ENCODE measurements at places on chromosomes 16 and 17.

DNA sequence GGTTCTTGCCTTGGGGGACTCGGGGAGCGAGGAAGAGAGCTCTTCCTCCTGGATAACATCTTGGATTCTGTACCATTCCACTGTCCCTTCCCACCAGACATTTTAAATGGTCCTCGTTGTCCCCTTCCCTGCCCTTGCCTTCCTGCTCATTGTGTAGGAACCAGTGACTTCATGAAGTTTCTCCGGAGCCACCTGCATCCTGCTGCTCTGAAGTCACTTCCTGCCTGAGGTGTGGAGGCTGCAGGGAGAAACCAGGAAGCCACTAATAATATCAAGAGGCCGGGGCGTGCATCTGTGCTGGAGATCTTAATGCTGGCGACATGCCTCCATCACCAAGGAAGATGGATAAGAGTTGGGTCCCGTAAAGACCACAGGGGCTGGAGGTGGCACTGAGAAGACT is 6.2 kb upstream of the SLC16A13 start:
- DNase-seq, result no peak

DNA sequence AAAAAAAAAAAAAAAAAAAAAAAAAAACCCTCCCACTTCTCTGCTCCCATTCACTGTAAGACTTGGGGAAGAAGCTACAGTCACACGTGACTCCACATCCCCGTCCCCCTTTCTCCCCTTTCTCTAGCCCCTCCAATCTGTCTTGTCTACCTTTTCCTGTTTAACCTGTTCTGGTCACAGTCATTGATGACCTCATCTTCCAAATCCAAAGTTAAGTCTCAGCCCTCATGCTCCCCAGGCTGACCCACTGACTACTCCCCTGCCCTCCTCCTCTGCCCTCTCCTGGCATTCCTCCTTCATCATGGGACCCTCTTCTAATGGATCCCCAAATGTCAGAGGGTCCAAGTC is 1.6 kb upstream of the CDH5 start:
- no peak for DNase-seq

GRCh38 chr17:37725601-37726146 is 19.2 kb downstream of the HNF1B start:
- no peak for DNase-seq

DNA sequence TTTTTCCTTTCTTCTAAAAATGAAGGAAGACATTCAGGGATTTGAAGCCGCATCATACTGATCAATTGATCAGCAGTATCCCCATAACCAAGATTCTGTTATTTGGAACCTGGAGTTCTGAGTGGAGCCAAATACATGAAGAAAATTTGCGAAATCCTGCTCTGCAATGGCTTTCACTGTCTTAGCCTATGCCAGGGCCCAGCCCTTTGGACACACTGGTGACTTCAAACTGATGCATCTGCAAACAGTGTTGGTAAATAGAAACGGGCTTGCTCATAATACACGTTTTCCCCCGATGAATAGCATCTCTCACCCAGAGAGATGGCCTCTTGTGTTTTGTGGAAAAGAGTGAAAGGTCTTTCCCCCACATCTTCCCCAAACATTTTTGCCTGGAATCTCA is 87.6 kb upstream of the TOX3 start:
- no peak for DNase-seq

- DNase-seq, result no peak
These were observed 3.6 kb downstream of the USP31 start for GRCh38 chr16:23145608-23146007.

- DNase-seq, result no peak
These were observed 10.6 kb downstream of the TERF2IP start for GRCh38 chr16:75658175-75658574.

GRCh38 chr16:67415872-67416793 is at the start of gene ZDHHC1:
TSS of gene ZDHHC1 (minus strand) at chr16:67416477. CDS start at chr16:67407775, 8,702 bp downstream.
- peak; percentile 16 for DNase-seq

GRCh38 chr17:38704606-38705522 is at the start of gene MLLT6:
TSS of gene MLLT6 (plus strand) at chr17:38705273. CDS start at chr17:38705633, 360 bp downstream.
- peak; percentile 38 for DNase-seq

GRCh38 chr16:11114366-11115164 is 141.4 kb downstream of the SOCS1 start:
- no peak for DNase-seq

DNA sequence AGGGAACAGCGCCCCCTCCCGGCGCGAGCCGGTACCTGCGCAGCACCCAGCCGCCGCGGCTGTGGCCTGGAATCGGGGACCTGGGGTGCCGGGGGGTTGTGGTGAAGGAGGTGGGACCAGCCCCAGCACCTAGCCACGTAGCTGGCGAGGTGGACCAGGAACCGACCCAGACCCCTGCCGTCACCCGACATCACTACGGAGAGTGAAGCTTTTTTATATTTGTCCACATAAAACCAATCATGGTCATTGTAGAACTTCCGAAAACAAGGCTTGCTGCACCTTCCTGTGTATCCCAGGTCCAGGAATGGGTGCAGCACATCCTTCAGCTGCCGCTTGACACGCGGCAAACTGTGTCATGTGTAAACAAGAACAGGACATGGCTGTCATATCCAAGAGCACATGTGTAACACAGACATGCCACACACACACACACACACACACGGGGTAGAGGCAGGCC is 1.3 kb downstream of the HBQ1 start:
- DNase-seq, result no peak

DNA sequence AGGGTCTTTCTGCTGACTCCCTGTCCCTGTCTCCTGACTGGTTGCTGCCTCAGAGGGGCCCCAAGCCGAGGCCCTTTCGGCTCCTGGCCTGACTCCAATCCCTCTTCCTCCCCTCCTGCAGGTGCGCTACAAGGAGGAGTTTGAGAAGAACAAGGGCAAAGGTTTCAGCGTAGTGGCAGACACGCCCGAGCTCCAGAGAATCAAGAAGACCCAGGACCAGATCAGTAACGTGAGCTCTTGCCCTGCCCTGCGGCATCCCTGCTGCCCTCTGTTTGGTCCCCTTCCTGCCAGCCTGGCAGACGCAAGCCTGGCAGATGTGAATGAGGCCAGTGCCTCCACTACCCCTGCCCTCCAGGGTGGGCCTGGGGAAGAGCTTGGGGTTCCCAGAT is 27.1 kb upstream of the LASP1NB start:
- no peak for DNase-seq

- no peak for DNase-seq
These were observed 3.4 kb upstream of the HEXD start for GRCh38 chr17:82414548-82415281.

DNA sequence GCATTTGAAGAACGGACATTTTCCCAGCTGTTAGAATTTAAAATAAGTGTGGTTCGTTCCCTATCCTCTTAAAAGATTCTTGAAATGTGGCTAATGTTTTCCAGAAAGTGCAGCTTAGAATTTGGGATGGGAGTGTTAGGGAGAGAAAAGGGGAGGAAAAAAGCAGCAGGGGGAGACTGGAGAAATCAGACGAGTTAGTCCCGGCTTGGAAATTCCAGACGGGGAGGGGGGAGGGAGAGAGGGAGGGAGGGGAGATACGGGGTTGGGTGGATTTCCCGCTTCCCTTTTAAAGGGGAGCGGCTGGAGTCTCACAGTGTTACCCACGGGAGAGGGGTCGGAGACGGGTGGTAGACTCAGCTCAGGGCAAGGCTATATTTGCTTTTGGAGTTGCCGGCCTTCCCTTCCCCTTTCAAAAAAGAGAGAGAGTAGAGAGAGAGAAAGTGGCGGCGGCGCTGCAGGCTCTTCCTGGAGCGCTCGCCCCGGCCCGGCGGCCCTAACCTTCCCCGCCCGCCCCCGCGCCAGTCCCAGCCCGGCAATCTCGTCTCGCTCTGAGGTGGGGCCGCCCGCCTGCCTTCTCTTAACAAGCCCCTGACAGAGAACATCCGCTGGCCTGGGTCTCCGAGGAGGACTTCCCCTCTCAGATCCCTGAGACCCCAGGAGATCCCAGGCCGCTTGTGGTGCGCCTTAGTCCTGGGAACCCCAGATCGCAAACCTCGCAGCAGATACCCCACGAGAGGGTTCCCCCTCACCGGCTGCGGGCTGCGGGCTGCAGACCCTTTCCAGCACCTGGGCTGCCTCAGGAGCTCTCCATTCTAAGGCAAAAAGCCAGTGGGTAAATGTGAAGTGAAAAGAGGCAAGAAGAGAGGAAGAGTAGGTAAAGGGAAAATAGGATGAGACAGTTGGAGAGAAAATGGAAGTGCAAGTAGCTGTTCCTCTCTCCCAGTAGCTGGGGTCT is 6.6 kb downstream of the IGF2BP1 start:
- no peak for DNase-seq

Measured in KG1 (cell line).